ENCODE measurements at places on chromosomes 5 and 9. TPM values are rescaled to one million over a fixed set of nuclear protein-coding genes. Genes with fewer than 3 reads are reported as not detected.

GRCh38 chr5:50292735-50293394 is 148.2 kb downstream of the EMB start:
- no peak for DNase-seq

DNA sequence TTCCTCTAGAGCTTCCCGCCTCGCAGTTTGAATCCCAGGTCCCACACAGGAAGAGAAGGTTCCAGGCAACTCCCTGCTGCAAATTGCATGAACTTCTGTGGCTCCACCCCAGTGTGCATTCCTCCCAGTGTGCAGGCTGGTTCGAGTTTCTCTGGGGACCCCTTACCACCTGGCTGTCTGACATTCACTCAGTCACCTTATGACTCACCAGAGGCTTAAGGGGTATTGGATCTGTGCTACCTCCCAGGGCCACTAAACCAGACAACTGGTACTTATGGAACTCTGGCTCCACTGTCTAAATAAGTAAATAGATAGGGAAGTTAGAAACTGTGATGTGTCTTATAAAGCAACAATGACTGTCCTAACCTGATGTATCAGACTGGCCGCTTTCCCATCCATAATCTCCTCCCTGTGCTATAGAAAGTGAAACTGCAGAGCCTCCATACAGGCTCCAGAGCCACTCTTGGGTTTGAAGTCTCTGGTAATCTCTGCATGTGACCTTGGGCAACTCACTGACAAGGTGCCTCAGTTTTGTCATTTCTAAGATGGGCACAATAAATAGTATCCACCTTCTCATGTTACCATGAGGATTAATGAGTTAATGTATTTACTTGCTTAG is 720.6 kb downstream of the SEMA5A start:
- DNase-seq: no peak

DNA sequence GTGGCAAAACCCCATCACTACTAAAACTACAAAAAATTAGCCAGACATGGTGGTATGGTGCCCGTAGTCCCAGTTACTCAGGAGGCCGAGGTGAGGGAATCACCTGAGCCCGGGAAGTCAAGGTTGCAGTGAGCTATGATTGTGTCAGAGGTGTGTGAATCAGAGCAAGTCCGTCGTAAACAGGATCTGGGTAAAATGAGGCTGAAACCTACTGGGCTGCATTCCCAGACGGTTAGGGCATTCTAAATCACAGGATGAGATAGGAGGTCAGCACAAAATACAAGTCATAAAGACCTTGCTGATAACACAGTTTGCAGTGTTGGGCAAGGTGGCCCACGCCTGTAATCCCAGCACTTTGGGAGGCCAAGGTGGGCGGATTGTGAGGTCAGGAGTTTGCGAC is 1.9 kb upstream of the CLTB start:
- no peak for DNase-seq

GRCh38 chr9:14352503-14352902 is 38.6 kb upstream of the NFIB start:
- no peak for DNase-seq

DNA sequence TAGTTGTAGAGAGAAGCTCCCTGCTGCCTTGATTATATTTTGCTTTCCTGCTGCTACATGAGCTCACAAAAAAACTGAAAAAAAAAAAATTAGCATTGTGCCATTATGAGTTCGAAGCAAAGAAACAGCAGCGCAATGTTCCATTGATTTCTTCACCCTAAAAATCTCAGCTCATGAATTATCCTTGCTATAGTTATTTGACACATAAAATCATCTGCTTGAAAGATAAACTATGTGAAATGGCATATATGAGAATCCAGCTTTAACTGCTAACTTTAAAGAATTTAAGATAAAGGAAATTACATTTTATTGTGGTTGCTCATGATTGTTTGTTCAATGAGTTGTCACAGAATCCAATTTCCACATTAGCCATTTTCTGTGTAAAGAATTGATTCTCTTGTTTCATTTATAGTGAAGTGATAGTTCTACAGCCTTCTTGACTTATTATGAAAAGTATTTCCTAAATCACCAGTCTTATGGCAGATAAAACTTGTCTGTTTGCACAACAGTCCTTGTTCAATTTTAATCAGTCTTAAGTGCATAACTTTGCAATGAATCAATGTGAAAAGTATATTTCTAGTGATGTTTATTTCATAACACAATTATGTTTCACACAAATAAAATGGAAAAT is 1275.0 kb upstream of the CDH9 start:
- DNase-seq: no peak

DNA sequence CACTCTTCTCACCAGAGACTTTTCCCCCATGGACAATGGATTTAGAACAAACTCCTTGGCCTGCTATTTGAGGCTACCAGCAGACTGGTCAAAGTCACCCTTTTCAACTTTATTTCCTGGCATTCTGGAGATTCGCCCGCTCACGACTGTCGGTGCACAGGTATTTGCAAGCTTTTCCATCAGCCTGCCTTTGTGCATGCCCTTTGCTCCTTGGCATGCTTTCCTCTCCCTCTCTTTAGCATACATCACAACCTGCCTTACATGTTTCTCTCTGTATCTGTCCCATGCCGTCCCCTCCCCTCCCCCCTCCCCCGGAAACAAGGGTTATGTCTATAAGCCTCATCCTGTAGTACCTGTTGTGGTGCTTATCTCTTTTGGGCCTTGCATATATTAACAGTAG is 257.1 kb downstream of the AOPEP start:
- DNase-seq: peak; percentile 25

GRCh38 chr9:135785013-135785575 is 83.1 kb downstream of the KCNT1 start:
- no peak for DNase-seq

GRCh38 chr5:170434966-170435605 is 45.9 kb upstream of the KCNMB1 start:
- peak; percentile 67 for DNase-seq

GRCh38 chr5:151284392-151284967 is 19.1 kb downstream of the SLC36A3 start:
- no peak for DNase-seq

- DNase-seq: peak; percentile 88
Measured at GRCh38 chr5:172420235-172420939, 33.9 kb downstream of the SH3PXD2B start.

DNA sequence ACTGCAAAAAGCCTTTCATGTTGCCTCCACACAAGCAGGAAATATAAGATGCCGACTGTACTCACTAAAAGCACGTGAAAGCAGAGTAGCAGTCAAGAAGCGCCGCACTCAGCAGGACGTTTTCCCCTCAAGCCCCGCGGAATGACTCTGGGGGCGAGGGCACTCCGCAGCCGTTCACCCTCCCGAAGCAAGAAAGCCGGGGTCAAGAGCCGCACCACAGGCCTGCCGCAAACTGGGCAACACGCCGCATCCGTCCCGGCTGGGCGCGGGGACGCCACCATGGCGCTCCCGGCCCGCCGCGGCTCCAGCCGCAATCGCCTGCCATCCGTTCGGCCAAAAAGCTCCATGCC is 364 bp downstream of the RPS6 start:
- DNase-seq: peak; percentile 20

GRCh38 chr5:45262061-45262590 is 434.1 kb downstream of the HCN1 start:
- DNase-seq: no peak

DNA sequence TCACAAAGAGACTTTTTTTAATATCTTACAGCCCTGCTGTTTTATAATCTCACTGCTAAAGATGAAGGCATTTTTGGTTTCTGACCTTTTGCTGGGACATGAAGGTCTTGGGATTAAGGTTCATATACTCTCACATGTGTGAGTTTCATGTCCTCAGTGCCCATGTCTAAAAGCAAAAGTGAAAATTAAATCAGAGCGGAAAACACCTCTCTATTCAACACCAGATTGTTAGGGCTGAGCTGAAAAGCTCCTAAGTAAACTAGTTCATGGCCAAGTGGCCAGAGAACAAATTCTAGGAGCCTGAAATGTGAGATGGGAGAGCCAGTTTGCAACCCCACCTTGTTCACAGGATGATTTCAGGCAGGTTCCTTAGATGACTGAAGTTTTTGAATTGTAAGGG is 110.9 kb downstream of the GRIA1 start:
- no peak for DNase-seq

DNA sequence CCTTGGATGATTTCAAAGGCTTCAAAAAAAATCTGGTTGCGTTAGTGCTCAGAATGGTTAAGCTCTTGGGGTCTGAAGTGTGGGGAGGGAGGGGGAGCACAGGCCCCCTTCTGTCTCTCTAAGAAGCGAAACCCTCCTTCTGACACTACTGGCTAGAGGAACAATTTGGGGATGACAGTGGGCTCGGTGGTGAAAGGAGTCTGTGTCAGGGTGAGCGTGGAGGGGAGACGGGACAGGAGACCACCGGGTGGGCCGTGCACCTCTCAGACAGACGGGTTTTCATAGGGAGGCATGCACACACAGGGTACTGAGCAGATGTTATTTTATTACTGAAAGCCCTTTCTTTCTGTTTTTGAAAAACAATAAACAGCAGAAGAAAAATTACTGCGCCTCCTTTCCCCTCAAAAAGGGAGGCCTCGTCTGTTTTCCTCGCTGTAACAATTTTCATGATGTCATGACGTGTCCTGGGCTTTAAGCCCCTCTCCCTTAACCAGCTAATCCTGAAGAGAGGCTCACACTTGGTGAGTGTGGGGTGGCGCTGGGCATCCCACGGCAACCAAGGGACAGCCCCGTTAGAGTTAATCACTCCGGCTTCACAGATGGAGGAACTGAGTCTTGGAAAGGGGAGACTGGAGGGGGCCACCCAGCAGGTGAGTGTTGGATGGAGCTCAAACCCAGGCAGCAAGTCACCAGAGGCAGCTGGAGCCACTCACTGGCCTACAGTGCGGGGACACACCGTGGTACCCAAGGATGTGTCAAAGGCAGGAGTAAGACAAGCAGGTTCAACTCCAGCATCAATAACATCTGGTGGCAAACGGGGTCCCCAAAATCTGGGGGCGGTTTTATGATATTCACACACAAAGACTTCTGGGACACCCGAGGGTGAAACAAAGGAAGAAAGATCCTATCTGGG is 53.4 kb downstream of the PTCH1 start:
- no peak for DNase-seq

- DNase-seq: no peak
Measured at GRCh38 chr5:63085561-63085960, 506.9 kb downstream of the LRRC70 start.

DNA sequence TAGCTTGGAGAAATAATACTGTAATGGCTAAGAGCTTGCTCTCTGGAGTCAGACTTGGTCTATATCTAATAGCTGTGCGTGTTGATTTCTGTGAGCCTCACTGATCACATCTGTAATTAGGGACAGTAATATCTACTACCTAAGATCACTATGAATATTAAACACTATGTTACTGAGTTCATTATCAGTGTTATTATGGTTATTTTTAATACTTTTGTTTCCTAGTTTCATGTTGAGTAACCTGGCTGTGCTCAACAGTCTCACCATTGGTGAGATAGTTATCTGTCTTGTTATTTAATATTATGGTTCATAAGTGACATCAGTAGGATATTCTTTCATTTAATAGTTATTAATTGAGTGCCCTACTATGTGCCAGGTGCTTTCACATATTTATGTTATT is 22.4 kb upstream of the CAVIN4 start:
- DNase-seq: no peak

Gene PKD2L2
- not detected for total RNA-seq

Gene SLC23A1
- 17.0 TPM for total RNA-seq

Gene PTGES
- total RNA-seq: 5.0 TPM

Gene DNAH5
- total RNA-seq: 1.8 TPM

Gene CTSV
- 2.5 TPM for total RNA-seq

Gene SOHLH1
- total RNA-seq: not detected

Gene RGS7BP
- 1.5 TPM for total RNA-seq

Measured in mucosa of gallbladder (tissue), 1 donor.